A673 (cell line): ENCODE measurements at places on chromosomes 3 and 15. TPM values are rescaled to one million over a fixed set of nuclear protein-coding genes. Genes with fewer than 3 reads are reported as not detected.
A peak's percentile ranks its signal among the peaks of the same experiment; 100 is the strongest.

GRCh38 chr3:99892332-99892731 lies 74.7 kb downstream of the CMSS1 start:
- DNase-seq, result no peak

DNA sequence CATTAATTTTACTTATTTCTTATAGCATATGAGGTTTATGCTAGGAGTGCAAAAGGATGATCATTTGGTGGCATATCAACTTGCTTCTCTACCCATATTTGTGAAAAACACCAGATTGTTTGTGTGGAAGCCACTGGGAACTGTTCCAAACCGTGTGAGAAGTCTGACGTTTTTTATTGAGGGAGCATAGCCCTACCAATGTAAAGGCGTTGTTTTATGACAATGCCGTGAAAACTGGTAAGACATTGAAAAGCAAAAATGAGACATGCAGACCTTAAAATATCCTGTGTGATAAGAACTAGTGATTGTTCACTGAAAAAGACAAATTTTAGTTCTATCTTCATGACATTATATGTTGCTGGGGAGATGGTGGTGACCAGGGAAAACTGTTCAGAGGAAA lies 87.8 kb downstream of the CHL1 start:
- no peak for DNase-seq

- DNase-seq, result no peak
Observed at GRCh38 chr3:52973806-52974205, 72.1 kb downstream of the SFMBT1 start.

- DNase-seq, result no peak
Observed at GRCh38 chr3:32455609-32456428, 46.8 kb downstream of the CMTM6 start.

DNA sequence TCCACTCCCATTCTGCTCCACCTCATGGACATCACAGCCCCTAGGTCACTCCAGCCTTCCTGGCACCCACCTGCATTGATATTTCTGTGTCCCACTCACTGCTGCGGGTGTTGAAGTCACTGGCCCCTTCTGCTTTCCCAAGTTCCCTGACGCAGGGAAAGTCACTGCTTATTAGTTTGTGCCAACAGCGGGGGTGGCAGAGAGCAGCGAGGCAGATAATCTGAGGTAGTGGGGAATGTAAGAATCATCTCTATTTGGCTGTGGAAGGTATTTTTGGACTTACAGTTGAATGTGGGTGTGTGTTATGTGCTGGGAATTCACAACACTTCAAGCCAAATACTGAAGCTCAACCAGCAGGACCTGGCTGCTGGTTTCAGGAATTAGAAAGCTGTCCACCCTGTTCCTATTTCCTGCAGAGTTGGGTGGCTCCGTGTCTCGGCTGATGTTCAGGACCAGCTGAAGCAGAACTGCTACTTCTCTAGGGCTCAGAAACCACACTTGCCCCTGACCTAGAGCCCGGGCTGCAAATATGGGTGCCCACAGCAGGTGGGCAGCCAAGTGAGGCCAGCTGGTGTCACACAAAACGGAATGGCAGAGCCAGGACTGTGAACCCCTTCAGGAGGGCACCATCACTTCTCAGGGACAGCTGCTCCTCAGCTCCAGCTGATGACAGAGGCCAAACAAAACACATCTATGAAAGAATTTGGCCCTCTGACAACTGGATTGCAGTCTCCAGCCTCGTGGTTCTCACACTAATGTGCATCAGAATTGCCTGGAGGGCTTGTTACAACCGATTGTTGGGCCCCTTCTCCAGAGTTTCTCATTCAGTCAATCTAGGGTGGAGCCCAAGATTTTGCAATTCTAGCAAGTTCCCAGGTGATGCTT lies 57.7 kb downstream of the SEMA5B start:
- no peak for DNase-seq

DNA sequence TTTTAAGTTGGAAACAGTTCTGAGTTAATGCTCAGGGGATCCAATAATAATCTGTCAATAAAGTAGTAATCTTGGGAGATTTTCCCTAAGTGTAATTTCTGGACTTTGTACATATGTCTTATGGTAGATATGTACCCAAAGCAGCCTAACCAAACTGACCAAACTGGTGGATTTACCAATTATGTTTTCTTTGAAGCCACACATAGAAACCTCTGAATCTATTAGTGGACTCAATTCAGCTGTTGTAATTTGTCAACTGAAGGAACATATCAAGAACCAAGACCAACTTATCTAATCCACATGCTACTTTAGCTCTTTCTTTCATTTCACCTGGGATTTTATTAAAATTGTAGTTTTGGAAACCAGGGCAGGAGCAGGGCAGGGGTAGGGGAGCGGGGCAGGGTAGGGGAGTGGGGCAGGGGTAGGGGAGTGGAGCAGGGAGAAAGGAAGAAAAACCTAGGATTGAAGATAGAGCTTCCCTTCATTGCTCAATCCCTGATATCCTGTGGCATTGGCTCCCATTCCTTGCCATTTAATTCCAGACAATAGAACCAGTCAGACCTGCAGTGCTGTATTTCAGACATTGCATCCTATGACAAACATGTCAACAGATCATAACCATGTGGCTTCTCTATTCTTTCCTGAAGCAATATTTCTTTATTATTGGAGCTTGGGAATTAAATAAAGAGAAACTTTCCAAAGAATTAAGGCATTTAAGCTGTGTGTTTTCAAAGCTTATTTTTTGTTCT lies 101.8 kb downstream of the NFKBIZ start:
- no peak for DNase-seq

- DNase-seq, result no peak
Observed at GRCh38 chr15:55241186-55241585, 44.4 kb upstream of the RSL24D1 start.

DNA sequence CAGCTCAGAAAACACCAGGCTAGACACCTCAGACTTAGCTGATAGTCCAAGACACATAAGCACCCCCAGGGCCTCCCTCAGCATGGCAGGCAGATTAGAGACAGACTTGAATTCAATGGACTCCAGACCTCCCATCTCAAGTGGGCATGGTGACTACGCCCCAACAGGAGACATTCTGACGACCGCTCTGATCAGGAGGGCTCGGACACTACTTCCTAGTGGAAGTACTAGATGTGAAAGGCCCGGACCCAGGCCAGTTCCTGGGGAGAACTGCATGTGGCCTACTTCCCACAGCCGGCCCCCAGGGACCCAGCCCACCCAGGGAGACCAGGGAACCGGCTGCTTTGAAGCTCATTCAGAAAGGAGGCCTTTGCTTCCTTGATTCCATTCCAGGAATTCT lies 16.9 kb downstream of the POC1A start:
- DNase-seq, result no peak

- DNase-seq, result peak; percentile 51
Observed at GRCh38 chr15:41284427-41285177, 47.8 kb downstream of the OIP5 start.

DNA sequence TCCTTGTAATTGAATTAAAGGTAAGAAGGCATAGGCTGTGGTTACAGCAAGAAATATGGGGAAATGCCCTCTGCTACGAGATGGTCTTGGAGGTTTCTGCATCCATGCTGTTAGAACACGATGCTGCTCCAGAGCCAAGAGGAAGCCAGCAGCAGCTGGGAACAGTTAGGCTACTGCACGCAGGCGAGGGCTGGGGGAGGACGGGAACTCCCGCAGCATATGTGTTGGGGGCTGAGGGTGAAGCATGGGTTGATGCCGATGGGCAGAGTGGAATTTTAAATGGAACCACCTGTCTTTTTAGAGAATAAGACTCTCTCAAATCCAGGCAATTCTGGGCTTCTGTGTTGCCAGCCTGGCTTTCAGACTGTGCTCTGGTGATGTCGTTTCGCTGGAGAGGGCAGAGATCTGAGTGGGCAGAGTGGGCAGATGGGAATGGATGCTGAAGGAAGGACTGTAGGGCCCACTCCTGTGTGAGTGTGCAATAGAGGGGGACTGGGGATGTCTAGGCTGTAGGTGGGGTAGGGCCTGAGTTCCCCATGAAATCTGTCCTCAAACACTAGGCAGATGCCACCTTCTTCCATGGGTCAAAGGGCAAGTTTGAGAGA lies 417.0 kb upstream of the TPM1 start:
- DNase-seq, result no peak

DNA sequence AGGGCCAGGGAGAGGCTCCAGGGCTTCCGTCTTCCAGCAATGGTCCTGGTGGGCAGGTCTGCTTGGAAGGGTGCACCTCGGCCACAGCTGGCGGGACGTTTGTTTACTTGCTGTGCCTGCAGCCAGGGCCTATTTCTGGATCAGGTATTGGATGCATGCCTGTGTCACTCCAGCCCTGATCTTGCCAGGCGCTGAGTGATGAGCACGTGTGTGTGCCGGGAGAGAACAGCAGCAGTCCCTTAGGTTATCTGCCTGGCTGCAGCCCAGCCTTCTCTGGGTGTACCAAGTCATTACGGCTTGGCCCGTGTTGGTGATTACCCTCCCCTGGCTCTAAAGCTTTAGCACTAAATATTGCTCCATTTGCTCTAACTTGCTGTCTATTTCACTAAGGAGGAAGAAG lies 14.9 kb downstream of the CCDC32 start:
- DNase-seq, result no peak

DNA sequence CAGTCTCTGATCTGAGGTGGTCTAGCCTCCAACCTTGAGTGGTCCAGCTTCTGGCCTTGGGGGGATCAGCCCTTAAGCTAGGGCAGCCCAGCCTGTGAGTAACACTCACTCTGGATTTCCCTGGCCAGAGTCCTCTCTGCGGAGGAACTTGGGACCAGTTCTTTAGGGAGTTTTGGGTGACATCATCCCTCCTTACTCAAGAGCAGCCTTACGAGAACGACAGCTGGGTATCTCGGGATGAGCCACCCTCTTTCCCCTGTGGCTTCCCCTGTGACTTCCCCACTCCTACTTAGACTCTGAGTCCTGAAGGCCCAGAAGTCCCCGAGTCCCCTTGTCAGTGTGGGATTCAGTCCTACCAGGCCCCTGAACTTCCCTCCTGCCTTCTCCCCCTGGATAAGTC lies 10.2 kb upstream of the PLXND1 start:
- DNase-seq, result no peak

GRCh38 chr3:42490243-42490642 lies 12.2 kb upstream of the VIPR1 start:
- DNase-seq, result no peak

- peak; percentile 30 for DNase-seq
Observed at GRCh38 chr3:11690863-11691766, 47.4 kb upstream of the VGLL4 start.

- DNase-seq, result no peak
Observed at GRCh38 chr3:159593927-159594605, 394.6 kb upstream of the IL12A start.

DNA sequence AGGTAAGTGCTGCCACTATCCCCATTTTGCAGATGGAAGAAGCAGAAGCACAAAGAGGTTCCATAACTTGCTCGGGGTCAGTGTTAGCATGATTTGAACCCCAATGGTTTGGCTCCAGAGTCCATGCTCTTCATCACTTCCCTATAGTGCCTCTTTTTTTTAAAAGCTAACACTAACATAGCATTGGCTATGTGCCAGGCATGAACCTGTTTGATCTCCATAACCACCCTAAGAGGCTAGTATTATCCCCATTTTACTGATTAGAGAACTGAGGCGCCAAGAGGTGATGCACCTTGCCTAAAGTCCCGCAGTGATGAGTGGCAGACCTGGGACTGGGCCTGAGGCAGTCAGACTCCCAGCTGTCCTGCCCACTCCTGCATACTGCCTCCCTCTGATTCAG lies 7.3 kb downstream of the LINGO1 start:
- no peak for DNase-seq

DNA sequence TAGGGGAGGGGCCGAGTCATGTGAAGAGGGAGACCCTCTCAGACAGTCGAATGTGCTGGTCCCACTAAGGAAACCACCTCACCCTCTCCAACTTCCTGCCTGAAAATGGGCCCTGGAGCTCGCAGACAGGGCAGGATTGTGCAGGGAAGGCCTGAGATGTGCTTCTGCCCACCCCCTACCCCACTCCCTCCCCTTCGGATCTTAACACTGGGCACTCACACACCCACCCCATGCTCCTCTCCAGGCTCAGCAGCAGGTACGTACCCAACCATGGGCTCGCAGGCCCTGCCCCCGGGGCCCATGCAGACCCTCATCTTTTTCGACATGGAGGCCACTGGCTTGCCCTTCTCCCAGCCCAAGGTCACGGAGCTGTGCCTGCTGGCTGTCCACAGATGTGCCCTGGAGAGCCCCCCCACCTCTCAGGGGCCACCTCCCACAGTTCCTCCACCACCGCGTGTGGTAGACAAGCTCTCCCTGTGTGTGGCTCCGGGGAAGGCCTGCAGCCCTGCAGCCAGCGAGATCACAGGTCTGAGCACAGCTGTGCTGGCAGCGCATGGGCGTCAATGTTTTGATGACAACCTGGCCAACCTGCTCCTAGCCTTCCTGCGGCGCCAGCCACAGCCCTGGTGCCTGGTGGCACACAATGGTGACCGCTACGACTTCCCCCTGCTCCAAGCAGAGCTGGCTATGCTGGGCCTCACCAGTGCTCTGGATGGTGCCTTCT lies 20.0 kb downstream of the ATRIP start:
- DNase-seq, result no peak

DNA sequence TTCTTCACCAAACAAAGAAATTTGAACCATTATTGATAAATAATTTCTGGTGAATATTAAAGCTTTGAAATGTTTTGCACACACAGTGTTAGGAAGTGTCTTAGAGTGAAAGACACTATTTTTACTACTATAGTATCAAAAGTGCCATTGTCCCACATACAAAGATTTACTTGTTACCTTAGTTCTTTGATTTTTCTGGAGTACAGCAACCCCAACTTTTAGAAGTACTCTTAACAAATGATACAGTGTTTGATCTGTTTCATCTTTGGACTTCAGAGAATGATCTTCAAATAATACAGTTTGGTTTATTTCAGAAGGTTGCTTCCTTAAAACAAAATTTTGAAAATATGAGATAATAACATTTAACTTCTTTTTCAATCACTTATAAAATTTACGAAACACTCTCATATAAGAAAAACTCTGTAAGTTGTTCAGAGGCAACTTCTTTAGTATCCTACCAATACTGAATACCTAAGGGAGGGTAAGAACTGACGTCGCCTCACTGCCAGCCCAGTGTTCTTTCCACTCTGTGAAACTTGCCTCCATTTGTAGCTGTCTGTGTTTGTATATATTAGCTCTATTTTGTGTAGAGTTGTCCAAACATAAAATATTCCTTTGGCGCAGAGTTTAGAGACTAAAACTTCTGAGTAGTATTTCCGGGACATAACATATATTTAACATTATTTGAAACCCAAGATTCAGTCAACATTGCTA lies 464.2 kb downstream of the LPP start:
- DNase-seq, result no peak

GRCh38 chr3:142215106-142215505 lies 10.3 kb downstream of the GK5 start:
- DNase-seq, result peak; percentile 59

- no peak for DNase-seq
Observed at GRCh38 chr3:99520513-99520912, 117.9 kb upstream of the COL8A1 start.

- DNase-seq, result no peak
Observed at GRCh38 chr3:25854214-25854613, 64.3 kb downstream of the OXSM start.

The OR4M2 gene
- total RNA-seq, result not detected in 2 replicates

The CACNA2D2 gene
- 0.17 and 0.68 TPM in 2 replicates for total RNA-seq

The GASK1A gene
- 1.4 and 1.9 TPM in 2 replicates for total RNA-seq

The TF gene
- 0.11 and 0.13 TPM in 2 replicates for total RNA-seq

The ILDR1 gene
- total RNA-seq, result not detected in 2 replicates

The HES1 gene
- 136 and 139 TPM in 2 replicates for total RNA-seq

The USP4 gene
- 32.3 and 32.8 TPM in 2 replicates for total RNA-seq

The ITPKA gene
- 4.3 and 5.6 TPM in 2 replicates for total RNA-seq

The CTXN2 gene
- not detected in 2 replicates for total RNA-seq
